ENCODE measurements at places on chromosomes 5 and 9.

- no peak for DNase-seq
Measured at GRCh38 chr5:107806271-107806670, 135.5 kb upstream of the EFNA5 start.

DNA sequence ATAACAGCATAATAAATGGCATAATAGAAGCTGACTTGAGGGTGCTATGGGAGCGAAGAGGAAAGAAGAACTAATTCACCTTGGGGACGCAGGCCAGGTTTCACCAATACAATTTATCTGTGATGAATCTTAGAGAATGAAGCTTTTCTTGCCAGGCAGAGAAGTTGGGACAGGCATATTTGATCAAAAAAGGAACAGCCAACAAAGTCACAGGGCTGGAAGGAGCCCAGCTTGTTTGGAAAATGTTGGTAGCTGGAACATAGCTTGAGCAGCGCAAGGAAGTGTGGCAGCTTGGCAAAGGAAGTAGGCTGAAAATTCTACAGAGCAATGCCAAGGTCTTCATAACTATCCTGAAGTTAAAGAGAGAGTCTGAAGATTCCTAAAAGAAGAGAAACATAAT is 181.5 kb upstream of the OR13F1 start:
- DNase-seq = no peak

- no peak for DNase-seq
Measured at GRCh38 chr5:68521776-68522175, 306.2 kb downstream of the PIK3R1 start.

DNA sequence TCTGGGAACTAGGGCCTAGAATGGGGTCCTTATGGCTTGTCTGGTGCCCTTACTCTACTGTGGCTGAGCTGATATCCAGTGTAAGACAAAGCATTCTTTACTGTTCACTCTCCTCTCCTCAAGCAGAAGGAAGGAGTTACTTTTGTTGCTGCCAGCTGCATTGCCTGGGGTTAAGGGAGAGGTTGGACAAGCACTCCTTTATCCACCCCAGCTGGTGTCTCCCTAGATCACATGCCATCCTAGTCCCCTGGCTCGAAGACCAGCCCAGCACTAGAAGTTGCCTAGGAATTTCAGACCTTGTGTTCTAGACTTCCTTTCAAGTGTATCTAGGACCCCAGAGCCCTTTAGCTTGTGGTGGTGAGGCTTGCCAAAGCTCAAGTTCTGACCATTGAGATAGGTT is 1051.5 kb upstream of the C9orf72 start:
- no peak for DNase-seq
